Osteoblast (primary cell): ENCODE measurements at places on chromosomes 5 and 9.

- no peak for DNase-seq
Observed at GRCh38 chr9:116482740-116483139, 204.4 kb upstream of the TRIM32 start.

- DNase-seq, result no peak
Observed at GRCh38 chr9:110688329-110688728, 19.7 kb downstream of the MUSK start.

- DNase-seq, result peak; percentile 10
Observed at GRCh38 chr9:77752554-77752953, 104.4 kb upstream of the GNA14 start.

DNA sequence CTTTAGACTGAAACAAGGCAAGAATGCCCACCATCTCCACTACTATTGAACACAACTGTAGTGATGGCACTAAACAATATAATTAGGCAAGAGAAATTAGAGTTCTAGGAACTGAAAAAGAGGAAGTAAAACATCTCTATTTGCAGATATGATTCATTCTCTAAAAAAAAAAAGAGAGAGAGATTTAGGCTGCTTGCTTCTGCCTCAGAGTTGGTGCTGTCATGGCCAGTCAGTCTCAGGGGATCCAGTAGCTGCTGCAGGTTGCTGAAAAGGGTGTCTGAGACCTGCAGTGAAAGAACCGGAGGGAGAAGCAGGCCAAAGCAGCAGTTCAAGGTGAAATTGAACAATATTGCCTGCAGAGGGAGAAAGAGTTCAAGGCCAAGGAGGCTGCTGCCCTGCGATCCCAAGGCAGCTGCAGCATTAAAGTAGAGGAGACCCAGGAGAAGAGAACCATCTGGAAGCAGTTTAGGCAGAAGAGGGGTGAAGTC lies 72.5 kb downstream of the AP3B1 start:
- no peak for DNase-seq

DNA sequence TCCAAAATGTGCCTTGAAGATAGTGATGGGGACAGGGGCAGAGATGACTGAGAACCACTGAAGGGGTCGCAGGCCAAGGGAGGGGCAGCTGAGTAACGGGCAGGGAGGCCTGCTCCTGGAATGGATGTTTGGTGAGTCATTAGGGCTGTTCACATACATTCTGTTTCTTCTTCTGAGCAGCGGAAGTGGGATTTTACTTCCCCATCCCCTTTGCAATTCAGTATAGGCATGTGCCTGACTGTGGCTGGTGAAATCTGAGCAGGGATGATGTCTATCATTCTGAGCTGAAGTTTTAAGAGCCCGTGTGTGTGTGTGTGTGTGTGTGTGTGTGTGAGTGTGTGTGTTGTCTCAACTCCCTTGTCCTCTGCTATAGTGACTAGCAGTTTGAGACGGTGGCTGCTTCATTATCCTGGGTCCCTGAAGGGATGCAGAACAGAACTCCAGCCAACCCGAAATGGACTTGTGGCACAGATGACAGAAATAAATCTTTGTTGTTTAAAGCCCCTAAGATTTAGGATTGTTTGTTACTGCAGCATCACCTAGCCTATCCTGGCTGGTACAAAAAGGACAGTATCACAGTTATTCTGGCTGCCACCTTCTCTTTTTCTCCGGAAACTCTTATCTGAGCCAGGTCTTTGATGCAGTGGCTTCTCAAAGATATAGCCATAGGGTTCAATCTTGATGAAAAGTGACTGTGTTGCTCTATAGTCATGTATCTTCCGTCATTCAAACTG lies 29.2 kb upstream of the TGFBI start:
- DNase-seq, result peak; percentile 84

DNA sequence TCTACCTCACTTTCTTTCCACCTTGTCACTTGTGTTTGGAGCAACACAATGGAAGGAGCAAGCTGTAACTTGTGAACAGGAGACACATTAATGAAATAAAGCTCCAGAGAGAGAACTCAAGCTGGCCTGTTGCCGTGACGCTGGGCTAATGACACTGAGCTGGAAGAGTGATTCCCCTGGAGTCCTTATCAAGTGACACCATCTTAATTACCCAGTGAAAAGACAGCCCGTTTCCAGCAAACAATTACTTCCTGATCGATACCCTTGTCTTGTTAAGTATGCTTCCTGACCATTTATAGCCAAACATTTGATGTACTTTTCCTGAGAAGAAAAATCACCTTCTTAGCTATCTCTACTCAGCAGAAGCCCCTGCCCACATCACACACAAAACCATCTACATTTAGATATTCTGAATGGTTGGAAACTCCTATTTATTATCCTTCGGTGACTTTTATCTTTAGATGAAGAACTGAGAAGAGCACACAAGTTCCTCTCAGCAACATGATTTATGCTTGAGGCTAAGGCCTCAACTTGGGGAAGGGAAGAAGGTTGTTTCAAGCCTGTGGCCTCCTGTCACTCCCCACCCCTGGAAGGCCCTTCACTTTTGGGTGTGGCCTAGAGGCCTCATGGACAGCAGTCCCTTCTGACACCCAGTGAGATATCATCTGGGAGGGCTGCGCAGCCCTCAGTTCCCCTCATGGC lies 34.1 kb downstream of the CRHBP start:
- DNase-seq, result no peak

GRCh38 chr5:171934586-171934985 lies 71.9 kb downstream of the FBXW11 start:
- no peak for DNase-seq

DNA sequence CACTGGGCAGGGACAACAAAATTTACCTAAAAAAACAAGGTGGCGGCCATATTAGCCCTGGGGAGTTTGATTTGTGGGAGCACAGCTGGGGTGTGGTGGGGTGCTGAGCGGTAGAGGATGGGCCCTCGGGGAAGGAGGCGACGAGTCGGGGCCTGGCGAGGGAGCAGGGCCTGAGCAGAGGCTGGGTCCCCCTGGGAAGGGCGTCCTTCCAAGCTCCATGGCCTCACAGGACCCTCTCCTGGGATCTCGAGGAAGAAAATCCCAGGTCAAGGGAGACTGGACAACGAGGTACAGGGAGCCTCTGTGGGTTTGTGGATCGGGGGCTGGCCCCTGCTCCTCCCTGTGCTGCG lies 165.5 kb downstream of the CACNA1B start:
- DNase-seq, result no peak

DNA sequence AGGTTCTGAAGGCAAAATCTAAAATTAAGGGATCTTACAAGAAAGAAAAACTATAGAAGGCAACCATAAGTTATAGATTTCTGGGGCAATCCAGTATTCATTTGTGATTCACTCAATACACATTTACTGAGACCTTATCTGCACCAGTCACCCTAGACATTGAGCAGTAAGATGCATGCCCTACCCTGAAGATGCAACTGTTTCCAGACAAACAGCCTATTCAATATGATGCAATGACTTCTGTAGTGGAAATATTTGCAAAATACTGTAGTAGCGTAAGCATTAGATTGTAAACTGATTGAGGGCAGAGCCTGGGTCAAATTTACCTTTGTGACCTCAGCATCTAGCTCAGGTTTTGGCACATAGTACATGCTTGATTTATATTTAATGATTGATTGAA lies 256.2 kb upstream of the ACTBL2 start:
- DNase-seq, result no peak

GRCh38 chr9:68781928-68782327 lies 76.9 kb downstream of the PIP5K1B start:
- no peak for DNase-seq

- no peak for DNase-seq
Observed at GRCh38 chr5:132250547-132250946, 6.9 kb upstream of the PDLIM4 start.

DNA sequence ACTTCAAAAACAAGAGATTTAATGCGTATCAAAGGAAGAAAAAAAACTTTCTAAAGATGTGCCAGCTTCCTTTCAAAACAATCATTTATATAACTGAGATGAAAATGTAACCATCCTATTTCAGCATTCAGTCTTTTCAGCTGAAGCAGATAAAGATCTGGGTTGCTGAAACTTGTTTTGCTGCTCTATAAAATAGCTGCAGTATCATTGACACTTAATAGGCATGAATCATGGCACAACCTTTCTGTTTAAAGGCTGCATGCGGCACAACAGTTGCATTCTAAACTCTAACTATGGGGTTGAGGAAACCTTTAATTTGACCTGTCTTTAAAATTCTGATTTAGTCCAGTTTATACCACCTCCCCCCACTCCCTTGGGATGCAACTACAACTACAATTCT lies 196.7 kb downstream of the MPDZ start:
- no peak for DNase-seq

DNA sequence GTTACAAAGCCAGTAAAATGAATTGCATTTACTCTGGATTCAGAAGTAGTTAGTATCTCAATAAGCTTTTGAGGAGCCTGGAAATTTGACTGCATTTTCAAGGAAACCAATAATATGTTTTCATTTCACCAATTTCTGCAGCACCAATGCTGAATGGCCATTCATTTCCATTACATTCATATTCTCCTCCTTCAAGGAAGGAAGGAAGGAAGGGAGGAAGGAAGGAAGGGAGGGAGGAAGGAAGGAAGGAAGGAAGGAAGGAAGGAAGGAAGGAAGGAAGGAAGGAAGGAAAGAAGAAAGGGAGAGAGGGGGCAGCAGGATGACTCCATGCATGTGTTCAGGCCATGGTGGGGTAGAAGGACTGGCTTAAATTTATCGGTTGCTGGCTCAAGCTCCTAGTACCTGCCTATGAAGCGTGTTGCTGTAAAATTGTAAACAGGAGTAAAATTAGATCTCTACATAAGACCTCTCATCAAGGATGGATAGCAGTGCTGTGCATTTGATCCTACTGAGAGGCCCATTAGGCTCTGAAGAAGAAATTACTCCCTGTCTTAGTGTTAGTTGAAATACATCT lies 498.8 kb upstream of the TNC start:
- no peak for DNase-seq

- DNase-seq, result no peak
Observed at GRCh38 chr5:35058374-35058788, 10.6 kb upstream of the AGXT2 start.

- peak; percentile 87 for DNase-seq
Observed at GRCh38 chr5:177477701-177478477, 4.5 kb upstream of the DBN1 start.

DNA sequence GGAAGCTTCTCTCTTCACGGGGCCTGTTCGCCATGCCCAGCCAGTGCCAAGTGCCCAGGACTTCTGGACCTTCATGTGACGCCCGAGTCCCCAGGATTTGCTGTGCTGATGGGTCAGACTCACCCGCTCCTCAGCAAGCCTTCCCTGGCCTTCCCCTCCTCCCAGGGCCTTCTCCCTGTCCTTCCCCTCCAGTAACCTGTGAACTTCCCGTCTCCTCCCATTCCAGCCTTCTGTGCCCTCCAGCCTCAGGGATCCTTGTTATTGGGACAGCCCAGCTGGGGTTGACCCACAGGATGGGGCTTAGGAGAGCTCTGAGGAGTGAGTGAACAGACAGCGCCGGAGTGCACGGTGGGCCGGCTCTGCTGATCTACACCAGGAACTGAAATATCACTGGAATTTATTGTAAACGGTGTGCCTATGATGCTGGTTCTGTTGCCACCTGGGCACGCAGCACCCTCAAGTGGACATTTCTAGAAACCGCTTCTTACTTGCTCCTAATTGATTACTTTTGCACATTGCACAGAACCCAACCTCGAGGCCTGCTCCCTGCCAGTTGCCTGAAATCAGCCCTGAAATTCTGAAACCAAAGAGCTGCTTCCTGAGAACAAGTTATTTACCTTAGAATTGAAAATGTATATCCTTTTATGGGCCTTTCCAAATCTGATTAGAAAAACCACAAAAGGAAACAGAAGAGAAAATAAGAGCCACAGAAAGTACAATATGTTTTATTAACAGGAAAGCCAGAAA lies 1.5 kb downstream of the SPAAR start:
- DNase-seq, result peak; percentile 91

DNA sequence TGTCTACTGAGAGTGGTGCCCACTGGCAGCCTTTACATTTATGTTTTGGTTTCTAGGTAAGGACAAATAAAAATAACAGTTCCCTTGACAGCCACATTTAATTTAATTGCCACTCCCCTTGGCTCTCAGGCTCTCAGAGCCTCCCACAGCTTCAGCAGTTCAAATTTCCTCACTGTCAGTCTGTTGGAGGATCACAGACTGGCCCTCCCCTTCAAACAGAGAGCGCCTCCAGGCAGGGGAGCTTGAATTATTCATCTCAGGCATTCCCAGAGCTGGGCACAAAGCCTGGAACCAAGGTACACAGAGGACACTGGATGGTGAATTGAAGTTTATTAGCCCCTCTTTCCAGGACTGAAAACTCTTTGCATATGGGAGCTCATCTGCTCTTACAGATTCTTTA lies 407.7 kb downstream of the SPOCK1 start:
- DNase-seq, result no peak

DNA sequence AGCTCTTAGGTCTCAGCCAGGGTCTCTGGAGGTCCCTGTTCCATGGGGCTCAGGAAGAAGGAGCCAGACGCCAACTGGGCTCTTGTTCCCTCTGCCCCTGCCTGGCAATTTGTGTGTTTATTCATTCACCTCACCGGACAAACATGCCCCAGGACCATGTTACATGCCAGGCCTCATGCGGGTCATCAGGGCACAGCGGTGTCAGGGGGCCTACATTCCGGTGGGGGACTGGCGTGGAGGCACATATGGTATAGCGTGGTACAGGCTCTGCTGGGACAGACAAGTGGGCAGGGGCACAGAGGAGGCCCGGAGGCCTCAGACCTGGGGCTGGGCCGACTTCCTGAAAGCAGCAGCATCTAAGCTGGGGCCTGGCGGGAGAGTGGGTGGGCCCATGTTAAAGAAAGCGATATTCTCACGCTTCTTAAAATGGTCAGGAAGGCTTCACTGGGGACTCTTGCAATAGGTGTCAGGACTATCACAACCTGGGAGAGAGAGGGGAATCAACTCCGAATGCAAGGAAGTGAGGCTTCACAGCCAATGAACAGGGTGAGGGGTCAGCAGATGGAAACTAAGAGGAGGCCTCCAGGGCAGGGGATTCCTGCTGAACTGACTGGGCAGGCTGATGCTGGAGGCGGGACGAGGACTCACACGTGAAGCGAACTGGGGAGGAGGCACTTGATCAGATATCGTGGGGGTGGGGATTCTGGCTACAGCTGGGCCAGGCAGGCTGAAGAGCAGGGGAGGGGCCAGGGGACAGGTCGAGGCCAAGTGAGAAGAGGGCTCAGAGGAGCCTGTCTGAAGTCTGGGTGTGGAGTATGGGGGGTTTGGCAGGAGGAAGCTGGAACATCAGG lies 41.9 kb downstream of the NCS1 start:
- peak; percentile 39 for DNase-seq

GRCh38 chr5:10555277-10555684 lies 8.6 kb upstream of the ANKRD33B start:
- peak; percentile 88 for DNase-seq

DNA sequence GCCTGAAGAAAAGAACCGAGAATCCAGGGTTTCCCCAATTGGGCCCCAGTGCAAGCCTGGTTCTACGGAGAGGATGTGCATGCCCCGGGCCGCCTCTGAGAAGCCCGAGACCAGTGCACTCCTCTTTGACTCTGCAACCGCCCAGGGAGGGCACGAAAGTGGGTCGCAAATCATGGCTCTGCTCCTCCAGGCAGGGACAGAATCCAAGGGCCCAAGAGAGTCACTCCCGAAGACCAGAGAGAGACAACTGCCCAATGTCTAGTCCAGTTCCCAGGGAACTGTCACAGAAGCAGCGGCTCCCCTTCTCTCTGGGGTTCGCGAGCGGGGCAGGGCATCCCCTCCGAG lies 107.8 kb downstream of the PSD2 start:
- no peak for DNase-seq
